CD4-positive, alpha-beta T cell treated with Interleukin-2 at 100 ng/mL for 4 hours (primary cell): ENCODE measurements at places on chromosomes 13 and 19.

DNA sequence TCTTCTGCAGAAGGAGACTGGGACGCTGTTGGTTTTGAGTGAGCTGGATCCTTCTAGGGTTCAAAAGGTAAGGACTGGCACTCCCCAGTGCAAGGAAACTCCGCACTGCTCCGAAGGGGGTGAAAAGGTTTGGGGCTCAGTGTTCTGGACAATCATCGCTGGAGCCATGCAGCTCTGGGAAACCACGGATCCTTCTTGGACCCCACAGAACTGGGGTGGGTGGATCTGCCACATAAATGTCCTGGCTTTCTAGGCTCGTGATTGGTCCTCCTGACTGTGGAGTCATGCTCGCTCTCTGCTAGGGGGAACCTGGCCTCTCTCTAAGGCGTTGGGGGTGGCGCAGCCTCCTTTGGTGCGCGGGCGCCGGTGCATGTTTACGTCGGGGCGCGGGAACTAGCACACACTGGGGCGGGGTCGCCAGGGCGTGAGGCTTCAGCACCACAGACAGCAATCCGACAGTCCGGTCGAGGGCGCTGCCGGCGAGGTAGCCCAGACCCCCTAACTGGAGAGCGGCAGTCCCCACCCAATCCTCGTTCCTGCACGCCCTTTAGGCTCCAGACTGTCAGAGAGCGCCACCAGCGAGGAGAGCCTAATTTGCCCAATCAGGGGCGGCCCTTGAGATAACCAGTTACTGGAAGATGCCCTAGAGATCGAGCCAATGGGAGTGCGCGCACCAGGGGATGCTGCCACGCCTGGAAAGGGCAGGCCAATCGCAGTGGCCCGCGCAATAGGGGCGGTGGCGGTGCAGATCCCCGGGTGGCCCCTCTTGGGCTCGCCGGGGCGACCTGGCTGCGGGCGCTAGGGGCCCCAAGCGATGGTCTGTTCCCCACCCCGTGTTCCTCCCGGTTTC lies 913 bp upstream of the ELAVL3 start:
- DNase-seq = peak; percentile 64

DNA sequence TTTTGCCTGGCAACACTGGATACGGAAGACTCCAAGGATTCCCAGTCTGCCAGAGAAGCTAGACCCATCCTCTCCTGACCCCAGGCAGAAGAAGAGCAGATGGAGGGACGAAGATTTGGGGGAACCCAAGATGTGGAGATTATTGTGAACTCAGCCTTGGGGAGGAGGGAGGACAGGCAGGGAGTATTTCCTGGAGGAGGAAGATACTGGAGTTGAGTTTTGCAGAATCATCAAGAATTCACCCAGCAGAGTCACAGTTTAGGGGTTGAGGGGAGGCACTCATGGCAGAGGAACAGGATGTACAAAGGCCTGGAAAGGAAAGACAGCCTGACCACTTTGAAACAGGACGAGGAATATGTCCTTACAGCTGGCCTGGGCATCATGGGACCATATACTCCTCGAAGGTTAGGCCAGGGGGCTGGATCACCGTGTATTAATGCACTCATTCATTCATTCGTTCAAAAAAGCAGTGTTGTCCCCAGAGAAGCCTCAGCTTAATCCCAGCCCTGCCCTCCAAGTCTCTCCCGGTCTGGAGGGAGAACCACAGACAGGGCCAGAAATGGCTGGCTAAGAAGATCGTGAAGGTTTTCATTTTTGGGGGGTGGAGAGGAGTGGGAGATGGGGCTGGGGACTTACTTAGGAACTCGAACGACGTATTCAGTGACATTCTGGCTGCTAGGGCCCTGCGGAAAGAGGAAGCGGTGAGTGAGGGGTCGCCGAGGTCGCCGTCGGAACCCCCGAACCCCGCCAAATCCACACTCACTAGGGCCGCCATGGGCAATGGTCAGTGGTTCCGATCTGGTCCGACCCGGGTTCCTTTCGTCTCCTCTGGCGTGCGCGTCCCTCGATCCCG lies 517 bp downstream of the GTF2F1 start:
- DNase-seq = no peak

- no peak for DNase-seq
These were observed 3.0 kb upstream of the CEACAM1 start for GRCh38 chr19:42531313-42531712.

- peak; percentile 73 for DNase-seq
These were observed 2.2 kb upstream of the CEACAM6 start for GRCh38 chr19:41753159-41753558.

GRCh38 chr19:48815870-48816501 lies 5.2 kb upstream of the BCAT2 start:
- DNase-seq = peak; percentile 15

GRCh38 chr13:94544922-94545321 lies 51.0 kb downstream of the TGDS start:
- DNase-seq = no peak
